ENCODE measurements at places on chromosomes 13 and 19.
A peak's percentile ranks its signal among the peaks of the same experiment; 100 is the strongest.

GRCh38 chr13:44101347-44102083, 221.8 kb downstream of the LACC1 start:
- DNase-seq: no peak

DNA sequence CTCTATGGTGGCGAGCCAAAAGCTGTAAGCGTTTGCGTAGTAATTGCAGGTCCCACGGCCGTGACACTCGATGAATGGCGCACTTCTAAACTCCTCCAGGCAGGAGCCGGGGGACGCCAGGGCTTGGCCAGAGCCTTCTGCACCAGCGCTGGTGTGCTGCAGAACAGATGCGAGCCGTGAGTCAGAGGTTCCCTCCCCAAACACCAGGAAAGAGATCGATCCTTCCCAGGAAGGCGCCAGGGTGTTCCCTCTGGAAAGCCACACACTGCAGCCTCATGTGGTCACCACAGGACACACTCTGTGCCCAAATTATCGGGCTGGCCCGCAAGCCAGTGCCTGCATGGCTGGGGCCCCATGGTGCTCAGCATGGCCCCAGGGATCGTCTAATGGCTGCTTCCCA, 154.6 kb downstream of the COL4A1 start:
- DNase-seq: no peak

GRCh38 chr19:41373993-41374392, 2.3 kb upstream of the TMEM91 start:
- DNase-seq: no peak

DNA sequence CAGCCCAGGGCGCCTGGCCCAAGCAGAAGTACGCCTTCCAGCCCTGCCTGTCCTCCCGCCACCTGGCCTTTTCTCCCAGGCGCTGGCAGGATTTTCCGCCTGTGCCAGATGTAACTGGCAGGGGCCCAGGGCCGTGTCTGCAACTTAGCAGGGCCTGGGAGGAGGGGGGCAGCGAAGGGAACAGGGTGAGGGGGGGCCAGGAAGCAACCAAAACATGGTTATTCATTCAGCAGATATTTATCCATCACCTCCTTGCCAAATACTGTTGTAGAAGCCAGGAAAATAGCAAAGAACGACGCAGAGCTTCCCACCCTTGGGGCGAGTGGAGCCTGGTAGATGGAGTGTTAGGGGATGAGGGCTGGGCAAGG, 5.6 kb downstream of the TLE6 start:
- no peak for DNase-seq

DNA sequence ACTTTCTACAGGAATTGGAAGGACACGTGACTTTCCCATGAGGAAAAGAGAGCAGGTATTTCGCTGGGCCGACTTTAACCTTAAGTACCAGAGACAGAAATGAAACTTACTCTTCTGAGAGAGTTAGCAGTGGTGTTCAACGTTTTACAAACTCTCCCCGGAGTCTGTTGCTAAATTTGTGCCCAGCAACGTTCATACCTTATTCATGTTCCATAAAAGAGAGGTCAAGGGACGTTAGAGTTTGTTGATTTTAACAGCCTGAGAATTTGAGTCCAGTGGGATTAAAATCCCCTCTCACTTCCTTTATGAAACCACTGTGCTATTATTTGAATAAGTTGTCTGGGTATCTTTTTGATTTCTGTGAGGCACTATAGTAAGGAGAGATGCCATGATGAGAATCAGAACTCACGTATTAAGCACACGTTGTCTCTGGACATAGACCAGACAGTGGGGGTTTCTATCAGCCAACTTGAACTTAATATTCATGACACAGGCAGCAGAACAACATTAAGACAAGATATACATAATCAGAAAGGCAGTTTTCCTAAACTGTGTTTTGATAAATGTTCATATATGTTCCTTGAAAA, 33.4 kb downstream of the SPRY2 start:
- no peak for DNase-seq

DNA sequence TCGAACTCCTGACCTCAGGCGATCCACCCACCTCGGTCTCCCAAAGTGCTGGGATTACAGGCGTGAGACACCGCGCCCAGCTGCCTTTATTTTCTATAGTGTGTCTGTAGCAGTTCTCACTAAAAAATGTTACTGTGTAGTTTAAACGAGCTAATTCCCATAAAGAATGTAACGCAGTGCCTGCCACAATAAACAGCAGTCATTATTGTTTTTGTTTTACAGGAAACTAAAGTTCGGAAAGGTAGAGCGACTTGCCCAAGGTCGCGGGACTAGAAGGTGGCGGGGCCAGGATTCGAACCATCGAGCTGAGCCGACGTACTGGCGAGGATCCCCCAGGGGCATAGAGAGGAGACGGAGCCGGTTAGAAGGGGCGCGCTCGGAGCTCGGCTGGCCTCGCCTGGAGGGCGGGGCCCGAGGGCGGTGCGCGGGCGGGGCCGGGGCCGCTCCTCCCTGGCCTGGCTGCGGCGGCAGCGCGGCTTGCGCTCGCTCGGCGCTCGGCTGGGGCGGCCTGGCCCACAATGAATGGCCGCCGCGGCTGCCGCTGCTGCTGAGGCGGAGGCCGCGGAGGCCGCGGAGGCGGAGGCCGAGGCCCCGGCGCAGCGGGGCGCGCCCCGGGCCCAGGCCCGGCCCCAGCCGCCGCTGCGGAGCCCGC, at the start of gene NACC1:
Gene NACC1, plus strand, starts transcription at position 493 of the 652 bp plus-strand sequence. CDS start 16,944 bp downstream, outside the sequence.
- peak; percentile 85 for DNase-seq

DNA sequence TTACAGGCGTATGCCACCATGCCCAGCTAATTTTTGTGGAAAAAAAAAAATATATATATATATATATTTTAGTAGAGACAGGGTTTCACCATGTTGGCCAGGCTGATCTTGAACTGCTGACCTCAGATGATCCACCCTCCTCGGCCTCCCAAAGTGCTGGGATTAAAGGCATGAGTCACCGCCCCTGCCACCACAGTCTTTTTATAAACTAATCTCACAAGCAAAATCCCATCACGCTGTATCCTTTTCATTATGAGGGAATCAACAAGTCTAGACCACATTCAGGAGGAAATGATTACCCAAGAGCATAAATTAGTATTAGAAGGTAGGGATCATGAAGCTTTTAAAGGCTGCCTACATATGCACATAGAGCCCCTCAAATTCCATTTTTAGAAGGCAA, 210.6 kb upstream of the NBEA start:
- DNase-seq: no peak

- DNase-seq: peak; percentile 83
These were observed at the start of gene MCEMP1 for GRCh38 chr19:7676854-7677253. Gene MCEMP1 (plus strand): TSS chr19:7677090. CDS start chr19:7677121, 31 bp downstream.

GRCh38 chr13:93307136-93307535, 80.5 kb downstream of the GPC6 start:
- DNase-seq: no peak

- peak; percentile 89 for DNase-seq
These were observed 38.3 kb downstream of the TMED1 start for GRCh38 chr19:10797541-10798256.

DNA sequence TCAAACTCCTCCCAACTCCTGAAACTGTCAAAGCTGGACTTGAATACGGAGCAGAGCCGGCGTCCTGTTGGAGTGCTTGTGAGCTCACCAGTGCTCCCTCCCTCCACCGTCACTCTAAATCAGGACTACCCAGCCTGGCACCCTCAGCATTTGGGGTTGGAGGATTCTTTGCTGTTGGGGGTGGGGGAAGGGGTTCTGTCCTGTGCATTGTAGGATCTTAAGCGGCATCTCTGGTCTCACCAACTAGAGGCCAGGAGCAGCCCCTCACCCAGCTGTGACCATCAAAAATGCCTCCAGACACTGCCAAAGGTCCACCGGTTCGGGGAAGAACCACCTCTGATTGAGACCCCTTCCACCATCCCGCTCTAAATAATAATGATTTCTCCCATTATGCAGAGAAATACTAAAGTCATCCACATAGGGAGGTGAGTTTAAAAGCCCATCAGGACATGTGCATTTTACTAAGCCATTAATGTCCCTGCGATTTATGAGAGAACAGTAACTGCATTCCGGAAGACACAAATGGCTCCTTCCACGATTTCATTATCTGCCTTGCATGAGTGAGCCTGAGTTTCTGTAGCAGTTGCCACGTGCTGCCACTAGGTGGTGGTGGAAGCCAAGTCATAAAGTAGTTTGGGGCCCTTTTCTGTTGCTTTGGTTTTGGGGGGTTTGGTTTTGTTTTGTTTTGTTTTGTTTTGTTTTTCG, 16.1 kb upstream of the USP29 start:
- DNase-seq: peak; percentile 63

GRCh38 chr19:33507021-33507956, 14.3 kb downstream of the PEPD start:
- DNase-seq: no peak

GRCh38 chr13:28704919-28705318, 13.9 kb downstream of the SLC46A3 start:
- peak; percentile 35 for DNase-seq

DNA sequence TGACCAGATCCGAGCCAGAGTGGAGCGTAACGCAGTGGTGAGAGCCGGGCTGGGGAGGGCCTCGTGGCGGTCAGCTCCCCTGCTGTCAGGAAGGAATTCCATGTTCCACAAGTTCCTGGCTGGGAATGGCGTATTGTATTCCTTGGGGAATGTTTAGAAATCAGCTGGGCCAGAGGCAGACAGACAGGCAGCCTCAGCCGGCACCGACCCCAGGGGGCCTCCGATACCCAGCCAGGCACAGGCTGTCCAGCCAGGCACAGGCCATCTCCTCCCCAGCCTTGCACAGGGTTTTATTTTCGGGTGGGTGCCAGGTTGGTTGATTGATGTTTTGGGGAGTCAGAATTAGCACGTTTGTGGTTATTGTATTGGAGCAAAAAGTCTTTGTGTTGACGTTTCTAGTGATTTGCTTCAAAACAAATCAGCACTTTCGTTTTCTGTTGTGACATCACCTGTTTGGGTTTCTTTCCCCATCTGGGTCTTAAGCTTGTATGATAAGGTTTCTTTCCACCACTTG, 126.6 kb upstream of the MCF2L start:
- DNase-seq: no peak

DNA sequence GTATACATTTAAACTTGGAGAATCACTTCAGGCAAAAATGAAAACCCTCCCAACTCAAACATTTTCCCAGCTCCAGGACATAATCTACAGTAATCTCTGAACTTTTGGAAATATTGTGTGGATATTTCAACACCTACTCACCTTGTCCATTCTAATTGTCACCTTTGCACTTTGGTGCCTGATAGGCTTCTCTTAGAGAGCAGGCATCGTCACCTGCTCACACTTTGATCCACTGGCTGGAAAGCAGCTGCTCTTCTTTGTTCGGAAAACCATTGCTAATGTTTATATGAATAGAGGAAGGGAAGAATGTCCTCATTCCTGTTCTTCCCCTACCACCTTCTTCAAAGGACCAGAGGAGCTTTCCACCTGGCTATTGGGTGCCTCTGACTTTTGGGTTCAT, 411.2 kb downstream of the FGF9 start:
- no peak for DNase-seq

DNA sequence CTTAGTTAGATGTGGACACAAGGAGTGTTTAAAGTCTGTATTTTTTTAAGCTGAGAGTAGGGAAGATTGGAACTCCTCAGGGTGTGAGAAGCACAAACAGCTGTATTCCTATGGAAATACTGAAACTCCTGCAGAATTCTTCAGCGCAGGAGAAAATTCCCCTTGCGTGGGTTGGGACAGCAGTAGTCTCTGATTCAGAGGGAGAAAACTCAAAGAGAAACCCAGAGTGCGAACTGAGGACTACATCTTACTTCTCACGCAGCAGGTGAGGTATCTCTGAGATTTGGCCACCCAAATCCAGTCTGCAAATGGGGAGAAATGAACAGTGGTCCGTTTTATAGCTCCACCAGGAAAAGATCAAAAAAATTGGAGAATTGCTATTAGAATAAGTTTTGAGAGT, 60.9 kb downstream of the FRY start:
- DNase-seq: no peak

- peak; percentile 25 for DNase-seq
These were observed 331.6 kb downstream of the DLEU7 start for GRCh38 chr13:50511877-50512341.

- no peak for DNase-seq
These were observed 20.2 kb downstream of the DNAJC3 start for GRCh38 chr13:95697052-95697680.

- DNase-seq: no peak
These were observed 1.6 kb downstream of the PLEKHG2 start for GRCh38 chr19:39413911-39414608.

DNA sequence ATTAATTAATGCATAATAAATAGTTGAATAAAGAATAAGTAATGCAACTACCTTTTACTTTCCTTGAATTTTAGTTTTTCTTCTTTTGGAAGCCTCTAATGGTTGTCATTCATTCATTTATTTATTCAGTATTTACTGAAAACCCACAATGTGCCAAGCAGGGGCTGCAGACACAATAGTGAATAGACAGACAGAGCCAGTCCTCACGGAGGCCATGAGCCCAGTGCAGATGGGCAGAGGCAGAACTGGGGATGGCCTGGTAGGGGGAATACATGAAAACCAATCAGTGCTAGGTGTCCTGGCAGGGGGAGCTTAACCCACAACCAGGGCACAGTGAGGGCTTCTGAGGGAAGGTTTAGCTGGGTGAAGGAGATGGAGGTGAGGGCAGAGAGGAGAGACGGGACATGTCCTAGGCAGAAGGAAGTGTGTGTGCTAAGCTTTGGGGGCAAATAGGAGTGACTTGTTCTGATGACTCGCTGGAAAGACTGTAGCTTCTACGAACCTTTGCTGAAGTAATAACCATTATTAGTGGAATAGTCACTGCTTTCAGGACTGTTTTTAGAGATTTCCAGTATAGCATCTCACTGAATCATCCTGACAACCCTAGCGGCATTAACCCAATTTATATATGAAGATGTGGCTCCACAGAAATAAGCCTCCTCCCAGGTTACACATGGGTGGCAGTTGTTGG, 55.9 kb downstream of the ERCC5 start:
- DNase-seq: no peak

Measured in inflammatory macrophage treated with lipopolysaccharide for 1 hour (primary cell).